Myocyte (in vitro differentiated cells): ENCODE measurements at places on chromosomes 7 and 10.

DNA sequence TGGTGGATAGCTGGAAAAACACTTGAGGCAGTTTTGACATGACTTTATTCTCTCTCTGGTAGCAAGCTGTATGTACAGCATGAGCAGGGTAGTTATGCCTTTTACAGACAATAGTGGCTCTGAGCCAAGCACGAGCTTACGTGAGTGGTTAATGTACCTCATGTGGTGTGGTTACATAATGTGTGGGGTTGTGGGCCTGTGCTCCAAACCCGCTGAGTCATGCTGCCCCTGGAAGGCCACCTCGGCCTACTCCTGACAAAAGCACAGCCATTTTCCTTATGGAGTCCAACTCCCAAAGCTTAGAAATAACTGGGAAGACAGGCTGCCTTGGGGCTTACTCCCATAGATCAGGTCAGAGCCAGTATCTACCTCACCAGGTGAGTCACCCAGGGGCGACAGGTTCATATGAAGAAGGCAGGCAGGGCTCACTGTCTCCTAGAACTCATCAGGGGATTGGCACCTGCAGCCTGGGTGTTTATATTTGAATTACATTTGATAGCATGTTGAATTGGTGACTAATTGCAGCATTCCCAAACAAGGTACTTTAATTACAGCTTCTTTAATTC, 404.5 kb downstream of the ADRA2A start:
- DNase-seq = peak; percentile 3

- no peak for DNase-seq
These were observed 111.7 kb upstream of the GJD4 start for GRCh38 chr10:35493196-35494118.

GRCh38 chr7:134799377-134799776, 19.9 kb downstream of the CALD1 start:
- no peak for DNase-seq

DNA sequence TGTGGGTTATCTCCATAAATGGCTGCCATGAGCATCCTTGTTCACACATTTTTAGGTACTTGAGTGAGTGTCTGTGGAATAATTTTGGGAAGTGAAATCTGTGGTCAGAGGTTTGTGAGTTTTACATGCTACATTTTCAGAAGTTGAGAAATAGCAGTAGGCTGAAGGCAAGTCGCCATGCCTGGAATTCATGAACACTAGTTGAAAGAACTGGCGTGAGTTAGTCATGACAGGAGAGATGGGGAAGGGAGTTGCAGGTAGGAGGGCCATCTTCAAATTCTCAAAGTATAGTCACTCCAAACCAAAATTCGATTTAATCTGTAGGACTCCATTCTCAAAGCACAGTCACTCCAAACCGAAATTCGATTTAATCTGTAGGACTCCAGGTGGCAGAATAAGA, 89.6 kb downstream of the EGFR start:
- no peak for DNase-seq

- peak; percentile 58 for DNase-seq
These were observed 1.4 kb downstream of the HPS6 start for GRCh38 chr10:102066399-102067088.

- DNase-seq = no peak
These were observed 555.0 kb downstream of the PTPRN2 start for GRCh38 chr7:158032561-158033115.

DNA sequence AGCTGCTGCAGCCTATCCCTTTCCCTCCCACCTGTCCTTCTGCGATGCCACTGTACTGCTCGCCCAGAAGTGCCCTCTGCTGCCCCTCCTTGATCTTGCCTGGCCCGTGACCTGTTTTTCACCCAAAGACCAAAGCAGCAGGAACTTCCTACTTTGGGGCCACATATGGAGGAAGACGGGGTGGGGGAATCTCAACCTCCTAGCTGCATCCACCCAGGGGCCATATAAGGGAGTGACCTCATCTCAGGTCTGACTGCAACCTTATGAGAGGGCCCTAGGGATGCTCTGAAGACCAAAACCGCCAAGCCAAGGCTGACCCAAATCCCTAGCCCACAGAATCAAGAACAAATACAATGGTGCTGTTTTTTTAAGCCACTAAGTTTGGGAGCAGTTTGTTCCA, 15.7 kb downstream of the PRKCQ start:
- DNase-seq = no peak

DNA sequence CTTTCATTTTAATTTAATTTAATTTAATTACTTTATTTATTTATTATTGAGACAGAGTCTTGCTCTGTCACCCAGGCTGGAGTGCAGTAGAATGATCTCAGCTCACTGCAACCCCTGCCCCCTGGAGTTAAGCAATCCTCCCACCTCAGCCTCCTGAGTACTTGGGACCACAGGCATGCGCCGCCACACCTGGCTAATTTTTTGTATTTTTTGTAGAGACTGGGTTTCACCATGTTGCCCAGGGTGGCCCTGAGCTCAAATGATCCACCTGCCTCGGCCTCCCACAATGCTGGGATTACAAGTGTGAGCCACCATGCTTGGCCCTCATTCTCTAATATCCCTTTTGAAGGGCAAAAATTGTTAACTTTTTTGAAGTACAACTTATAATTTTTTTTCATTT, 92.9 kb downstream of the XRCC2 start:
- no peak for DNase-seq

DNA sequence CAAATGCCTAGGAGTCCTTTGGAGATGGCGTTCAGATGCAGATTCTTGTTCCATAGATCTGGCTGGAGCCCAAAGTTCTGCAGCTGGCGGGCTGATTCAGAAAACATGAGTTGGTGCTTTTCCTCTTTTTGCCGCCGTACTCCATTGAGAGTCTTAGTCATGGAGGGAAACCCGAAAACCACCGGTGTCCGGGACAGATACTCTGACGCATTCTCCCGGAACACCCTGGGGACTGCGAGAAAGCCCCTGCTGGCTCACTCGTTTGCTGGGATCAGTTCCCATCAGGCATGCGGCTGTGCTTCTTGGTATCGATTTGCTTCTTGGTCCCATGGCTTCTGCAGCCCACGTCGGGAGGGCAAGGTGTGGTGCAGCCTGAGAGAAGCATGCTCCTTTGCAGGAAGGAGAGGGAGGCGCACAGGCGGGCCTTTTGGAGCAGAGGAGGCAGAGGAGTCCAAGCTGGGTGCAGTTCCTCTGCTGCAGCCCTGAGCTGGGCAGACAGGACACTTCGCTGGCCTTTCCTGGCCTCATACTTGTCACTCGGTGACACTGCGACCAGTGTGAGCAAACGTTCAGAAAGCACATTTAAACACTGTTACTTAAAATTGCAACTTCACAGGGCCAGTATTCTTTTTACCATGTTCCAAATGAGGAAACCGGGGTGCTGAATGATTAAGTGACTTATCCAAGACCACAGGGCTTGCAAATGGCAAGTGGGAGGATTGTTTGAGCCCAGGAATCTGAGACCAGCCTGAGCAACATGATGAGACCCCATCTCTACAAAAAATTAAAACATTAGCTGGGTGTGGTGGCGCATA, 30.6 kb upstream of the PFKFB3 start:
- DNase-seq = peak; percentile 95

- DNase-seq = no peak
These were observed 1331.9 kb downstream of the XPNPEP1 start for GRCh38 chr10:108591417-108591816.

GRCh38 chr7:75925717-75926435, 10.9 kb downstream of the POR start:
- no peak for DNase-seq
